CD4-positive, alpha-beta T cell treated with Interleukin-4 for 1 hour (primary cell): ENCODE measurements at places on chromosomes 3 and 15.

DNA sequence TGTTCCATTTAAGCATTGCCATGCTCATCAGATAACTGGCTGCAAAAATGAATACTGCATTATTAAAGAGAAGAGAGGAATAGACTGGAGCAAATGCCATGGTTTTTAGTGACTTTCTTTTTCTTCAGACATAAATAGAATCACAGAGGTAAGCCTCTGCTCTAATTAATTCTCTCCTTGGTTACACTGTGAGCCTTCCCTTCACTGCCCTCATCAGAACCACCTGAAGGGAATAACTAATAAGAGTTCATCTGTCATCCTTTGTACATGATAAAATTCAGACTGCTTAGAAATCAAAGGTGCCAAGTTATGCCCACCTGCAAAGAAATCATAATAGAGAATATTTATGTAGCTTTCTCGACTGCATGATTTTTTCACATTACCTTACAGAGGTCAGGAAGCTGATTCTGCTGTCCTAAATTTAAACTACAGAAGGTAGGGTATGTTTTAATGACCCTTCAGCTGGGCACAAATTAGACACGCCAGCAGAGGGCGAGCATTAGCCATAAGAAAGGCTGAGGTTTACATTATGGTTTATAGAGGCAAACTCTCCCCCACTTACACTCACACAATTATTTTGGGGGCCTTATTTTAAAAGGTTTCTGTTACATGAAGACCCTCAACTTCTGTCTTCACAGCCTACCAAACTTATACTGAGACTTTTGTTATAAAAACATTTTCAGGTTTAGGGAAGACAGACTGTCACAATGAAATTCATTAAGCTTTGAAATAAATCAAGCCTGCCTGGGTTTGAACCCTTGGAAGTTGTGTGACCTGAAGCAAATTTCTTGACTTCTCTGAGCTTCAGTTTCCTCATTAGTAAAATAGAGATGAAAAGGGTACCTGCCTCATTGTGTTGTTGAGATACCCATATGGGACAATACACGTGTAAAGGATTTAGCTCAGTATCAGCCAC lies 15.3 kb upstream of the UNC13C start:
- DNase-seq, result peak; percentile 9

DNA sequence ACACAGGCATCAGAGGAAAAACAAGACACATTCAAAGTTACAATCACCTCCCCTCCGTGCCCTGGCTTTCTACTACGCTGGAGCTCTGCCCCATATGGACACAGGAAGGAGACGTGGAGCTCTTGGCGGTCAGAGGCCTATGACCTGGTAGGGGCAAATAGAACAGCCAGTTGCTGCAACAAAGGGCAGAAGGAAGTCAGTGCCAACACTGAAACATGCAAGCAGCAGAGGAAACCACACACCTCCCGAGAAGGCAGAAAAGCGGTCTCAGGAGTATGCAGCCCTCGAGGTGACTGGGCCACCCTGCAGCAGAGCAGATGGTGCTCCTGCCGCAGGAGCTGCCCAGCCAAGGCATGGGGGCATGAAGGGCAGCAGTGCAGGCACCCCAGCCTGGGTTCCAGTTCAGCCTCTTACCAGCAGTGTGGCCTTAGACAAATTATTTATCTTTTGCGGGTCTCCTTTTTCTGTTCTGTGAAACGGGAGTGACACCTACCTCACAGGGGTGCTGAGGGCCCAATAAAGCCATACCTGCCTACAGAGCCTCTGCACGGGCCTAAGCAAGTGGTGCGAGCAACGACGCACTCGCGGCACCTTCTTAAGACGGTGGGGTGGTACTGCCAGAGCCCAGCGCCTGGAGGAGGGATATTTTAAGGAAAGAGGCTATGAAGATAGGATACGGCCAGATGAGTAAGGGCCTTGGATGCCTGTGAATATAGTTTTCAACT lies 8.6 kb downstream of the ZXDC start:
- DNase-seq, result no peak

GRCh38 chr3:56251343-56251945 lies 216.8 kb downstream of the ERC2 start:
- DNase-seq, result peak; percentile 9

- DNase-seq, result no peak
Measured at GRCh38 chr3:106093616-106094015, 224.8 kb upstream of the CBLB start.

GRCh38 chr3:14846226-14846880 lies 27.6 kb downstream of the FGD5 start:
- no peak for DNase-seq

- DNase-seq, result no peak
Measured at GRCh38 chr15:83612898-83613635, 40.9 kb upstream of the ADAMTSL3 start.

GRCh38 chr3:155957412-155957880 lies 87.0 kb downstream of the GMPS start:
- DNase-seq, result no peak

DNA sequence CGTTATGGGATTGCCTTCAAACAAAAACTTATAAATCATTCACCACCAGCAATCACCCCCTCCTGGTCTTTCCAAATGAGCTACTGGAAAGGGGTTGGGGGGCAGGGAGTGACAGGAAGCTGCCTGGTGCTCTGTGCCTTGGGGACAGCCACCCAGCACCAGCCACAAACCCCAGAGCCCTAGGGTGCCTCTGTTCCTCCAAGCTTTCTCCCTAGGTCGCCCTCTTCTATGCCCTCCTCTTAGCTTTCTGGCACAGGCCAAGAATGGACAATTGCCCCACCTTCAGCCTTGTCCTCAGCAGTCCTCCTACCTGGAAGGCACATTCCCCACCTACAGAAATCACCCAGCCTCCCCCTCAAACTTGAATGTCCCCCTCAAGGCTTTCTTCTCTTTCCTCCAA lies 3.3 kb downstream of the OXTR start:
- DNase-seq, result no peak

DNA sequence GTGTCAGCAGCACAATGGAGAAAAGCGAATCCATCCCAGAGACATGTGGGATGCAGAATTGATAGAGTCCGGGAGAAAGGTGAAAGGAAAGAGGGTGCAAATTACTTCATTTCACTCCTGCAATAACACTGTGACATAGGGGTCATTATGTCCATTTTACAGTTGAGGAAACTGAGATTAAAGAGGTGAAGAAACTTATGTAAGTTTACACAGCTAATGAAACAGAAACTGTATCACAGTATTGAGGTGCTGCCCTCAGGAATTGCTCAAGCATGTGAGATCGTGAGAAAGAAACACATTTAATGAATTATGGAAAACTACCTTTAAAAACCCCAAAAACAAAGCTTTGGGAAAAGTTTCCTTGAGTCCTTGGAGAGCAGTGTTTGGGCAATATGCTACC lies 103.6 kb upstream of the PFN2 start:
- no peak for DNase-seq

- no peak for DNase-seq
Measured at GRCh38 chr15:84766461-84767035, 18.2 kb downstream of the ZNF592 start.

DNA sequence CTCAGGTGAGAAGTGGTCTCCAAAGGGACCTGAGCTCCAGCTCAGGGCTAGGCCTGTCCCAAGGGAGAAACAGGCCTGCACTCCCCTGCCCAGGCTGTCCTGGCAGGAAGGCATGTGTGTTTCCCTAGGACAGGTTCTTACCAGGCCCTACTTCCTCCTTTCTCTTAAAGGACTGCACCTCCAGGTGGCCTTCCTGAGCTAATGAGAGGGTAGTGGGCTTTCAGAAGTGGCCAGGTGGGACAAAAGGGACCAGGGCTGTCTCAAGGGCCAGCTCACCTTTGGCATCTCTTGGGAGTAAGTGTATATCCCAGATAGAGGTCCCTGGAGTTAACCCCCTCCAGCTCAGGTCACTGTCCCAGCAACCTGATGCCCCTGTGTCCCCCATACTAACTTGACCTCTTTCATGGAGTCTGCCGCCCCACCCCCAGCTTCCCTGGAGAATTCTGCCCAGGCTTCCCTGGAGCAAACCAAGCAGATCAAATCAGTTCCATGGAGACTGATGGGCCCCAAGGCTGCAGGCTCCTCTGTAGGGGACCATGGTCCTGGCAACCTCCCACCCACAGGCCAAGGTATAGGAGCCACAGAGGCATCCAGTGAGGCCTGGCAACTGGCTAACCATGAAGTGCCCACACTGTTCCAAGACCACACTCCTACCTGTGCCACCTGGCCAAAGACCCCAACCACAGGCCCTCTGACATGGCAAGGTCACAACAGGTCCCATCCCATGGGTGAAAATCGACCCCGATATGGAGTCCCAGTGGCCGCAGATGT lies 67.6 kb downstream of the ZNF445 start:
- no peak for DNase-seq

- no peak for DNase-seq
Measured at GRCh38 chr3:54710954-54711353, 216.9 kb downstream of the LRTM1 start.

DNA sequence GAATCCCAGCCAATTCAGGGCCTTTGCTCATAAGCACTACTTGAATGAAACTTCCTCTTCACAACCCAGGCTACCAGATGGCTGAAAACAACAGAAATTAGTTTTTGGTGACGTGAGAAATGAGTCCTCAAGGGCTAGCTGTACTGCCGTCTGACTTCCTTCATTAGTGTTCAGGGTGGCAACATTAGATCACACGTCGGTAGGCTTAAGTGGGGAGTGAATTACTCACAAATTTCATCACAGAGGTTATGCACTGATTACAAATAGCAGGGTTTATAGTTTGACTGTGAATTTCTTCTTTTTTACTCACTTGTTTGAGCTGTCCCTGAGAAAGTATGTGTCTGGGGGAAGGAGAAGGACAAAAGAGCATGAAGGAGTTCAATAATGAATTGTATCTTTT lies 397.2 kb downstream of the GAP43 start:
- no peak for DNase-seq

DNA sequence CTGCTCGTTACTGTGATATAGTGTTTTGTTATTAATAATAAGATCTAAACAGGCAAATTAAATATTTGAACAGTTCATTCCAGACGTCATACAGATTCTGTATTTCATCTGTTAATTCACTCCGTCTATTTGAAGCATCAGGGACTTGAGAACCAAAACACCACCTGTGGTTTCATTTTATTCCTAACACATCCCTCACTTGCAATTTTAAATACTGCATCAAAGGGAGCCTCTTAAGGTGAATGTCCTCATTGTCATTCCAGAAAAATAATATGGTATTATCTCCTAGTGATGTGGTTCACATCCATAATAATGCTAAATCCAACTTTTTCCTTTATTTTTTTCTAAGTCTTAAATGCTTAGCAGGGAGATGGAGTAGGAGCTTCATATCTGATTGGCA lies 1390.9 kb upstream of the CADM2 start:
- DNase-seq, result no peak

DNA sequence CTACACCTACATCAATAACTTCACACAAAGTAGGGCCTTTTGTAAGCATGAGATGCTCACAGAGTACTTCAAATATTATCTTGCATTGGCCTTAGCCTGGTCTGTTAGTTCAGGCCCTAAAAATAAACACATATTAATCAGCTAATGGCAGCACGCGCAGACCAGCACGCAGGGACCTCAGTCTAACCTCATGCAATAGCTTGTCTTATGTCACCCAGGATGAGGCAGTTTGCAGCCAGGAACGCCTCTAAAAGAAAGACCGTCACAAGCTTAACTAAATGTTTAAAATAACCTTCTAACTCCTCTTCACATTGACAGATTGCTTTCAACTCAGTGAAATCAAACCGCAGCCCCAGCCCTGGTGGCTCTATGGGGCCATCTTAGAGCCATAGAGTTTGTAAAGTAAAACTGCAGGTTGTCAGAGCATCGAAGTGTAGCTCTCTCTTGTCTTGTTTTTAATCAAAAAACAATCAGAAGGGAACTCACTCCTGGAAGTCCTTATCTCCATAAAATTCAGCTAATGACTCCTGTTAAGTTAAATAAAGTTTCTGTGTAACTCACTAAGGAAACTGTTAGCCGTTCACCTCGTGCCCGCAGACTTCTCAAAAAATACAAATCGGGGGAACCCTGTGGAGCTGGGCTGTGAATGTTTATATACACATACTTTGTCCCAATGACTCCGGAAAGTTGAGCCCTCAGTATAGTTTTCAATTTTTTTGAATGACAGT lies 212.6 kb downstream of the CDIN1 start:
- DNase-seq, result no peak

DNA sequence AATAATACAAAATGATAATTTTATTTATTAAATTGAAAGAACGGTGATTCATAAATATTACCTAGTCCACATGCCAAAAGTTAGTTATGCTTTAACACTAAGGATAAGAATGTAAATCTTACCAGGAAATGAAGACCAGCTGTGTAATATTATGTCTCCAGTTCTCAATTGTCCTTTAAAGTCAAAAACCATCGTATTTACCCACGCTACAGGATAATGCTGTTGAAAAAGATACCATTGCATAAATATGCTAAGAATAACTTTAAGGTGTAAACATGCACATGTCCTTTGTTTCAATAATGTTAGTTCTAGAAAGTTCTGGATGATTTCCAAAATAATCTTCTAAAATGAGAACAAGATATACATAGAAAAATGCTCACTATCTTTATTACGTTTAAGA lies 103.5 kb downstream of the FAIM start:
- no peak for DNase-seq

DNA sequence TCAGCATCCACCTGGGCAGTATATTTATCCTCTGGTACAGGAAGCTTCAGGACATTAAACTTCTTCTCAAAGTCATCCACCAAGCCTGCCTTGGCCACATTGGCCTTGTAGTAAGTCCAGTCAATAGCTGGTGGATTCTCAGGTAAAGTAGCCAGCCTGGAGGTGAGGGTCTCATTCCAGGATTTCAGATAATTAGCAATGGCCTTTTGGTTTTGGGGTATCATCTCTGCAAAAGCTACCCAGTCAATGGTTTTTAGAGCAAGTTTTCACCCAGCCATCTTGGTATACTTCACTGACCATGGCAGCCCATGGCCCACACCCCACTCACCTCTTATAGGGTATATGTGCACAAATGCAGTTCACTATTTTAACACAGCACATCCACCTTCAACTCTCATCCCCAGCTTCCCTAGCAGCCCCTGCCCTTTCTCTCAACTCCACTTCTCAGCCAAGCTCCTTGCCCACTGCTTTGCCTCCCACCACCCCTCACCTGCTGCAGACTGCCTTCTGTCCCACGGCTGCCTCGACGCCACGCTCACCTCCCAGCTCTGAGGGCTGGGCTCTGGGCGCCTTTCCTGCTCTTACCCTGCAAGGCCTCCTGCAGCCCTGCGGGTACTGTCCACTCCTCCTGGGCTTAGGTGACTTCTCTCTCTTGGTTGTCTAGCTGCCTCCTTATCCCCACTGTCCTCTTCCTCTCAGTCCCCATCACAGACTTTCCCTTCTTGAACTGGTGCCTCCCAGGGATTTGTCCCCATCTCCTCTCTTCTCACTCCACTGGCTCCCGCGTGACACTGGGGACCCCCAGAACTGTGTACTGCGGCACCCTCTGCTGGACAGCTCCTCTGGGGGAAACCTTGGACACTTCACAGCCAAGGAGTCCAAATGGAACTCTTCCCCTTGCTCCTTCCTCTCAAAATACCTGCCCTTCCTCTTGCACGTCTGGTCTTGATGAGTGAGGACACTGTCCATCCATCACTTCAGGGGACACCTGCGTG lies 1.7 kb upstream of the TGM5 start:
- DNase-seq, result no peak

DNA sequence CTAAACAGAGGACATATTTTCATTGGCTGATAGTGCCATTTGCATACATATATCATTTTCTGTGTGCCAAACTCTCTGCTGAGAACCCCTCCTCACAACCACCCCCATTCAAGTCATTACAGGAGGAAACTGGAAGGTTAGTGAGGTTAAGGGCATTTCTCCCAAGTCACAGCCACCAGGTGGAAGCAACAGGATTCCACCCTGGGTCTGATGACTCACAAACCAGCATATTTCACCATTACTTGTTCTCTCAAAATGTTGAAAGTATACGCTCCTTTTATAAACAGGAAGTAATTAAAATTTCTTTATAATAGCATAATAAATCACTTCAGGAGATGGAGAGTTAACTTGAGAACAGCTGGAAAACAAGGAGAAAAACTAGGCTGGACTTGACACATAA lies 398.6 kb upstream of the WNT5A start:
- no peak for DNase-seq
